Upper lobe of right lung (tissue), 1 donor: ENCODE measurements at places on chromosomes 5 and 9. TPM values are rescaled to one million over a fixed set of nuclear protein-coding genes. Genes with fewer than 3 reads are reported as not detected.

The UQCRQ gene
- 256 TPM for total RNA-seq

DNA sequence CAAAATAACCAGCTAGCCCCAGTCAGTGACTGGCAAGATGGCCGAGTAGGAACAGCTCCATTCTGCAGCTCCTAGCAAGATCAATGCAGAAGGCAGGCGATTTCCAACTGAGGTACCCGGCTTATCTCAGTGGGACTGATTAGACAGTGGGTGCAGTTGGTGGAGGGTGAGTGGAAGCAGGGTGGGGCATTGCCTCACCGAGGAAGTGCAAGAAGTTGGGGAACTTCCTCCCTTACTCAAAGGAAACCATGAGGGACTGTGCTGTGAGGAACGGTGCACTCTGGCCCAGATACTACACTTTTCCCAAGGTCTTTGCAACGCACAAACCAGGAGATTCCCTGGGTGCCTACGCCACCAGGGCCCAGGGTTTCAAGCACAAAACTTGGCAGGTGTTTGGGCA, 9.6 kb upstream of the BTNL8 start:
- no peak for DNase-seq

- no peak for DNase-seq
Measured at GRCh38 chr9:38432922-38433510, 8.8 kb upstream of the IGFBPL1 start.

- DNase-seq: no peak
Measured at GRCh38 chr5:81633471-81633870, 117.4 kb downstream of the SSBP2 start.

DNA sequence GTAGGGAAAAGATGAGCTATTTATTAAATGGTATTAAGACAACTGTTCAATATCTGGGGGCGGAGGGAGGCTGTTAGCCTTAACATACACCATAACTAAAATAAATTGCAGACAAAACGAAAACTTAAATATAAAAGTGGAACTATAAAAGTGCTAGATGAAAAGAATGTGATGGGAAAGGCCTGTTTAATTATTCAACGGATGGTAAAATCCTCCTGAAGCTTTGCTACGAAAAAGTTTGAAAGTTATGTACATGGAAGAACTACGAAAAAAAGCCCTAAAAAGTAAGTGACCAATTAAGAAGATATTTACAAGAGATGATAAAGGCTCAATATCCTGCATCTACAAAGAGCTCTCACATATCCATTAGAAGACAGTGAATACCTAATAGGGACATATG, 197.8 kb upstream of the IER5L start:
- no peak for DNase-seq

DNA sequence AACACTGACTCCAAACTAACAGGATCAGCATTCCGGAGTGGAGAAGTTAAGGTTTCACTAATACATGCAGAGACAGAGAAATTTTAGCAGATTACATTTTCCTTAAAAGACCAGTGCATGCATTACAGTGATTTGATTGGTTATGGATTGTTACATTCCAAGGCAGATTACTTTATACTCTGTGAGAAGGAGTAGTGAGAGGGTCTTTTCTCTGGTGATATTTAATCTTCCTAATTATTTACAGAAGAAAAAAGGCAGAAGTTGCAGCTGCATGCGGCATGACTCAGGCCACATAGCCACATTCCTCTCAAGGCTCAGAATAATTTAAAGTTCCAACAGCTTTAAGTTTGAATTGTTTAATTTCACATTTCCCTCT, 53.0 kb upstream of the PDZD2 start:
- no peak for DNase-seq

DNA sequence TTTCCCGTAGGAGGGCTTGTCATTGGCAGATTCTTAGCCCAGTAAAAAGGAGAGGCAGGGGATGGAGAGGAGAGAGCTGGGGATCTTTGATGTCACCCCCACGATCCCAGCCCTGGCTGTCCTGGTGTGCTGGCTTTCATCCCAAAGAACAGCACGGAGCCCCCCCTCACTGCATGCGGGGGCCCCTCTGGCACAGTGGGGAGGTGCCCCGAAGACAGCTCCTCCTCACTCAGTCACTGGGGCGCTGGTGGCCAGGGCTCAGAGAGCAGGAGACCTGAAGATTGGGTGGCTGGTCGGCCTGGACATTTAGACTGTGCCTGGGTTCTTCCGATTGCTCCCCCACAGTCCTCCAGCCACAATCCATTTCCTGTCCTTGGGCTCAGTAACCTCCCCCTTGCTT, 207.5 kb downstream of the MELK start:
- no peak for DNase-seq

DNA sequence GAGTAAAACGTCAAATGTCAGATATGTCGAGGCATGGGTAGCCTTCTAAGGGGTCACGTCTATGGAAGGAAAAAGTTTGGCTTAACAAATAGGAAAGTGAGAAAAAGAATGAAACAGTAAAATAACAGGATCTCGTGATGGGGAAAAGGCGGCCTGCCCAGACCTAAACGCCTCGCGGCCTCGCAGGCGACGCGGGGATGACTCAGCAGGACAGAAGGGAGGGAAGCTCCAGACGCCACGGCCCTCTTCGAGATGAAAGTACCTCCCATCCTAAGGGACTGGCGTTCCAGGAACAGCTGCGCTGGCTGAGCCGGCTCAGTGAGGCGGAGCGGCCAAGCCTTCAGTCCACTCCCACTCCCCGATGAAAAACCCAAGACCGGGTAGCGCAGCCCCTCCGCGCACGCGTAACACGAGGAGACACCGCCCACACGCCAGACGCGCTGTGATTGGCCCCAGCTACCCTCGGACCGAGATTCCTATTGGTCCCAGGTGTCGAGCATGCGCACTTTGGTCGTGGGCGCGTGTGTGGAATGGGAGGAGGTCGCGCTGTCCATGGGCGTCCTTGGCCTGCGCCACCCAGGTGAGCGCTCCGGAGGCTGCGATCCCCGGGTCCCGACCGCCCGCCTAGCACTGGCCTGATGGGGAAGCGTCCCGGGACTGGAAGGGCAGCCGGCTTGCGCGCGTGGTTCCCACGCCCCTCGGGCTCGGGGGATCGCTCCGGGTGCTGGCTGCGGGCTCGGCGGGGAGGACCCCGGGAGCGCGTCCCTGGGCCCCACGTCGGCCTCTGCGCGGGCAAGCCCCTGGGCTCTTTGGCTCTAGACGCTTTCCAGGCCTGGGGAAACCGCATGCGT, 588.5 kb downstream of the MTRR start:
- peak; percentile 97 for DNase-seq

DNA sequence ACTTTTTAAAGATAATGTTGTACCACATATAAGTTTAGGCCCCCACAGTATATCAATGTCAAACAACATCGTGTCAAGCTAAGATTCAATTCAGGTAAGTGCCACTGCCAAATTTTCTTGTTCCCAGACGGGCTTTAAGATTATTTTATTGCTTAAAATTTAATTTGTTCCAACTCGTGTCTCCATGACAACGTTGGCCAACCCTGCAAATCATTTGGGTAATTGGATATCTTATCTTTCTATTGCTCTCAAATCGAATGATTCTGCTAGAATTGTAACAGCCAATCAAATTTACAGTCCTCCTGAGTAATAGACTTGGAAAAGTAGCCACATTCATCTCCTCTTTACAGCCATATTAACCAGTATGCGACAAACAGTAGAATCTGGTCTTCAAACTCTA, 19.5 kb downstream of the TLE1 start:
- DNase-seq: no peak

DNA sequence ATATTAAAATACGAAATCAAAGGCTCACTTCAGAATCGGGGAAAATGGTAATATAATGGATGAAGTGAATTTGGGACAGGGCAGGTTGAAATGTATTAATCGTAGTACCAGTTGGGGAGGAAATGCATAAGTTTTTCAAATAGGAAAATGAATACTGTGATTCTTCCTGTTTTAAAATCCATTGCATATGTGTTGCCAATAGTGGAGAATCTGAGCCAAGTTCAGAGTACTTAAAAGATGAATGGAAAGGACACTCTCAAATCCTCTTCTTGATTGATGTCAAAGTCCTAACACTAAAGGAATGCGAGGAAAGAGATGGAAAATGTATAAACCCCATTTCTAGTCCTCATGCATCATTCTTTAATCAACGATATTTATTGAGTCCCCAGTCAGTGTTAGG, 160.9 kb upstream of the CCNG1 start:
- DNase-seq: no peak

DNA sequence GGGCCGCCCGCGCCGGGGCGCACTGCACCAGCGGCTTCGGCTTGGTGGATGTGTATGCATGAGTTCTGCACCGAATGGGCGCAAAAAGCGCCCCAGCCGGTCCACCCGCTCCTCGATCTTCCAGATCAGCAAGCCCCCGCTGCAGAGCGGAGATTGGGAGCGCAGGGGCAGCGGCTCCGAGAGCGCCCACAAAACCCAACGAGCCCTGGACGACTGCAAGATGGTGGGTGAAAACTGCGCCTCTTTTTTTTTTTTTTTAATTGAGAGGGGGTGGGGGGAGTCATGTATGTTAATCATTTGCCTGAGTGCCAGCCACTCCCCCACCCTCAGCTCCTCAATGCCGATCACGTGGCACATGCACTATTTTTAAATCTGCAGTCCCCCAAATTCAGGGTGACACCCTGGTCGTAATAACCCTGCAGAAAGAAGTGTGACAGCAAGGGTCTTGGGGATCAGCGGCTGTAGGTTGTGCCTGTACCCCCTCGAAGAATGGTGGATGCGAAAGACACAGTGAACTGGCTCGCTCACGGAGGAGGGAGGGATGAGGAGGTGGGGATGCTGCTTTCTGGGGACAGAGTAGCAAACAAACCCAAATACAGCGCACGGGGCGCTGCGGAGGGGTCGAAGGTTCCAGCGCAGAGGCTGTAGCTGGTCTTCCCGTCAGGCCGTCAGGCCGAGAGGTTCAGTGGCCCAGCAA, 900 bp downstream of the RGS7BP start:
- no peak for DNase-seq

DNA sequence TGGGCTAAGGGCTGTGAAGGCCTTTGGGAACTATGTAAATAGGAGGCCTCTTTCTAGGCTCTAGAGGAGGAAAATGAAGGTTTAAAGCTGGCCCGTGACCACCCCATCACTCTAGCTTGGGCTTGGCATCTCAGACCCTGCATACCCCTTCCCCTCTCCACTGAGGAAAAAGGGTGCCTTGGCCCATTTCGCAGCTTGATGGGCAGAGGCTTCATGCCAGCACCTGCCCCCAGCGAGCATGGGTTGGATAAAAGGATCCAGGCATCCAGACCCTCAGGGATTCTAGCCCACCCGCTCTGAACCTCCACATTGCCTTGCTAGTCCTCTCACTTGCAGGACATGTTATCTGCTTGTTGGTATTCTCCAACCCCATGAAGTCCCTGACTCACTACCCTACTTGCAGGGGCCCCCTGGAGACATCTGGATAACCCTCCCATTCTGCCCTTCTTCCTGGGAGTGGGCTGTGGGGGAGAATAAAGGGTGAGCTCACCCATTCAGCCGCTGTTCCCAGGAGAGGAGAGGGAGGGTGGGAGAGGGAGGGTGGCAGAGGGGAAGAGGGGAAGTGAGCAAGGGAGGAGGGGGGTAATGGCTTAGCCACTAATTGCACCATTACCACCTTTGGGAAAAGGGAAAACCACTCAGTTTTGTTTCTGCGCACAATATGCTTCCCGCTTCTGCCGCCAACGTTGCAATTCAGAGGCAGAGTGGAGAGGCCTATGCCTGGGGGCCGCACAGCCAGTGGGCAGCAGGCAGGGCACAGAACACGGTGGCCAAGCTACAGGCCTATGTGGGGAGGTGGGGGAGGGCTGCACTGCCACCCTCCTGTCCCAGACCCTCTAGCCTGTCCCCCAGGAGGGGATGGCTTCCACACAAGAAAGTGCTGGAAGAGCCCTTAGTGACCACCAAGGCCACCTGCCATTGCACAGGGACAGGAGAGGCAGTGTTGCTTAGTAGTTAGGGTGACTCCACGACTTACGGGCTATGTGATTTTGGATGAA, 2.1 kb upstream of the CAMK2A start:
- peak; percentile 48 for DNase-seq

GRCh38 chr5:158410976-158411375, 552.0 kb upstream of the CLINT1 start:
- no peak for DNase-seq

The GNA14 gene
- total RNA-seq: 15.7 TPM

DNA sequence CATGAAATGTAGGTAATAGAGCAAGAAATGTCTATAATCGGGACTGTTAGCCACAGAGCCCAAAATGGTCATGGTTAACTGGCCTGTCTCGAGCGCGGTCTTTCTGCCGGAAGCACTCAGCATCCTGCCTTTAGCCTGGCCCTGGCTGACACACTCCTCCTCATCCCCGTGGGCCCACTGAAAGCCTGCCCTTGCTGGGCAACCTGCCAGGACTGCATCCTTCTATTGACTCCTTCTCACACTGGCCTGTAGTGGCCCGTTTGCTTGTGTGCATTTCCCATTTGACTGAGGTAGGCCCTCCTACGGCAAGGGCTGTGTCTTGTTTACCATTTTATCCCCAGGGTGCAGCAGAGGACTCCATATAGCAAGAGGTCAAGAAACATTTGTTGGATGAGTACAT, 215.7 kb downstream of the ATPSCKMT start:
- no peak for DNase-seq

The SNCAIP gene
- total RNA-seq: 4.0 TPM

The PCDHB9 gene
- total RNA-seq: 2.5 TPM

DNA sequence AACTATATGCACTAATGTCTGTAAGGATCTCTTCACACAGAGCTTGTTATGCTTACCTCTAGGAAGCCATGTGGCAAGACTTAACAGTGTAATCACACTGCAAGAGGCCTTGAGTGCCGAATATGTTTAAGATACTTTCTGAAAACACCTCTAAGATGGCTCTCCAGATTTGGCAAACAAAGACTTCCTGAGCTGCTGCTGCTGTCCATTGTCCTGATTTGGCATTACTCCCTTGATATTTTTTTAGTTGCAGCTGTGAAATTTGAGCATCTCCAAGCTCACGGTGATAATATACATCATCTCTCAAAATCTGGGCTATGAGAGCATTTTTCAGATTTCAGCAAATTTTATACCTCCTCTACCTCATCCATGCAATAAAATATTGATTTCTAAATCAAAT, 384.5 kb upstream of the CDH6 start:
- DNase-seq: no peak

GRCh38 chr9:83144492-83144891, 81.5 kb upstream of the RASEF start:
- no peak for DNase-seq

- no peak for DNase-seq
Measured at GRCh38 chr5:175654807-175655206, 3.1 kb upstream of the HRH2 start.

DNA sequence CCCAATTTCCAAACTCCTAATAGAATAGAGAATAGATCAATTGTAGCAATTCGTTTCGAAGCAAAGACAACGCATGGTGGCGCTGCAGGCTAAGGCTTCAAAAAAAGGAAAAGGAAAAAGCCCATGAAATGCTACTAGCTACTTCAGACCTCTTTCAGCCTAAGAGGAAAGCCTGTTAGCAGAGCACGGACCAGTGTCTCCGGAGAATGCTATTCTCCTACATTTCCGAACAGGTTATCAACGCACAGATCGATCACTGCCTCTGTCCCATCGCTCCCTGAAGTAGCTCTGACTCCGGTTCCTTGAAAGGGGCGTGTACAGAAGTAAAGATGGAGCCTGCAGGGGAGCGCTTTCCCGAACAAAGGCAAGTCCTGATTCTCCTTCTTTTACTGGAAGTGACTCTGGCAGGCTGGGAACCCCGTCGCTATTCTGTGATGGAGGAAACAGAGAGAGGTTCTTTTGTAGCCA, at the start of gene PCDHB15:
Gene PCDHB15 (plus strand): TSS at position 146 of the 468 bp plus-strand sequence. CDS start 184 bp downstream, at position 330.
- DNase-seq: no peak
